CD14-positive monocyte (primary cell): ENCODE measurements at places on chromosomes 7 and 10.

GRCh38 chr10:86231796-86232560, 134.6 kb downstream of the GRID1 start:
- no peak for DNase-seq

- peak; percentile 1 for DNase-seq
These were observed 58.7 kb upstream of the PRPS1L1 start for GRCh38 chr7:18086165-18087025.

- DNase-seq, result no peak
These were observed 150.2 kb downstream of the RAB11FIP2 start for GRCh38 chr10:117896517-117896916.

GRCh38 chr7:112167147-112167546, 39.1 kb downstream of the DOCK4 start:
- DNase-seq, result no peak

DNA sequence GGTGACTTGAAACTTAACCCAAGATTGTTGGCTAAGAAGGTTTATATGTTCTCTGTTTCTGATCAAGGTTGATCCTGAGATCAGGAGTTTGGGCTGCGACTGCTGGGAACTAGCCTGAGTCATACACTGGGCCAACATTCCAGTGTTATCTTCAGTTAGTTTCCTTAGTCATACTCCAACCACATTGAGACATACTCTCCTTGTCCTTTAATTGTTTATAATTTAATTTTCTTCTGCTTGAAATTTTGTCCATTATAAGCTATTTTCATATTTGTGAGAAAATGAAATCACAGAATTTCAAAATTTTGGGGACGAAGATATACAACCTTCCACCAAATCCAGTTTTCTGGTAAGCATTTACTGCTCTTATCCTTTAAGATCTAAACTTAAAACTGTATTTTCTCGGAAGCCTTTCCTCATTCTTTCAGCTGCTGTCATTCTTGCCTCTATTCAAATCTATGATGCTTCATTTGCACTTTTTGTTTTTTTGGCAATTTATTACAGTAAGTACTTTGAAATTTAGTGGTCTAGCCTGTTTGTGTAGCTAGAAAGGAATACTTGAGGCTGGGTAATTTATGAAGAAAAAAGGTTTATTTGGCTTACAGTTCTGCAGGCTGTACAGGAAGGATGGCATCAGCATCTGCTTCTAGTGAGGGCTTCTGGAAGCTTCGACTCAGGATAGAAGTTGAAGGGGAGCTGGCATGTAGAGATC, 63.4 kb upstream of the POT1 start:
- DNase-seq, result no peak

GRCh38 chr7:20312562-20312961, 18.1 kb upstream of the ITGB8 start:
- no peak for DNase-seq

DNA sequence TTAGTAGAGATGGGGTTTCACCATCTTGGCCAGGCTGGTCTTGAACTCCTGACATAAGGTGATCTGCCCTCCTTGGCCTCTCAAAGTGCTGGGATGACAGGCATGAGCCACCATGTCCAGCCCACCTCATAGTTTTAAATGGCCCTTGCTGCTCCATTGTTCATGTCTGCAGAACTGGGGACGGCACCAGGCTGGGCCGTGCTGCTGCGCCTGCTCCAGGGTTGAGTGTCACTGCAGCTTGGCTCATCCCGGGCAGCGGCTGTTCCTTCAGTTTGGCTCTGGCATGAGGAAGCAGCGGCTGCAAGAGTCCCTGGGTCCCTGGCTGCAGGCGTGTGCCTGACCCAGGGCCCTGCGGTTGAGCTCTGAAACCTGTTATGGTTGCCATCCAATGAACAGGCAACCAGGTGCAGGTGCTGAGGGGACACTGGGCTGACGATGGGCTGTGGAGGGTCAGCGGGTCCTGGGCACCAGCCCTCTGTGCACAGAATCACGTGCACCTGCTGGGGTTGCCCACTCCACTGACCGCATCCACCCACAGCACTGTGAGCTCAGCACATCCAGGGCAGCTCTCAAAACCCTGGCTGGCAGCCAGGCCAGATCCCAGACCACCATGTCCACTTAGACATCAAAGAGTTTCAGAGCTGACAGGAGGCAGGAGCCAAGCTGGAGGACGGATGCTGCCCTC, 70.2 kb upstream of the PPP2R2D start:
- DNase-seq, result no peak

DNA sequence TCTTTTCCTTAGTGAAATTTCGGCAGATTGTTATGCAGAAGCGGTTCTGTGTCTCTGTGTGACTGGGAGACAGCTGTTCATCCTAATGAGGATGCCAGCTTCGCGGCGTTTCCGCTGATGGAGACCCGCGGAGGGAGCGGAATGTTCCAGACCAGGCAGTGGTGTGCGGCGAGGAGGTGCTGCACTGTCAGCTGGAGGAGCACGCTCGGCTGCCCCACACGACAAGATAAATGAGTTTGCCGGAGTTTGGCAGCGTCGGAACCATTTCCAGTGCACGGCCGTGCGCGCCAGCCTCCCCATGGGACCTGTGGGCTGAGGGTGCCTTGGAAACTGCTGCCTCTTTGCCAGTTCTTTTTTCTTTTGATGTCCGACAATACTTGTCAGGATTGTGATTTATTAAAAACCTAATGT, 64.6 kb downstream of the WDR37 start:
- DNase-seq, result no peak

DNA sequence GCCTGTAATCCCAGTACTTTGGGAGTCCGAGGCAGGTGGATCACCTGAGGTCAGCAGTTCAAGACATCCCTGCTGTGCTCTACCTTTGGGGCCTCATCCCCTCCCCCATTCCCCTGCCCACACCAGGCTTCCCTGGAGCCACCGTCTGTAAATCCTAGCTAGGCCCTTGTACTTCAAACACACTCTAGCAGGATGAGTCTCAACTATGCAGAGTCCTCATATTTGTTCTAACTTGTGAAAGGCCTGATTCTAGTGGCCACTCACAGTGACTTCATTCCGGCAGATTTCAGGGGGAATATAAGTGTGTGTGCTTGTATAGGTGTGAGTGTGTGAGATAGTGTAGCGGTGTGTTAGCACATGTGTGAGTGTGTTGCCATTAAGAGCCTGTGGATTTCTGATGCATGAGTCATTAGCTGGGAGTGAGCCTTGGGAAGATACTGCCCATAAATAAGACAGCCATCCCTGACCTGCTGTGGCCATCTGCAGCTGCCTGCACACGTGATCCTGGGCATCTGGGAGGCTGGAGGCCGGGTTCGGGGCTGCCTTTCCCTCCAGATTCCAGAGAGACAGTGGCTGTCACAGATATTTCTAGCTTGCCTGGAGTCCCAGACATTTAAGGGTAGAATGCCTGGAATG, 1.7 kb upstream of the NEURL1 start:
- DNase-seq, result no peak

DNA sequence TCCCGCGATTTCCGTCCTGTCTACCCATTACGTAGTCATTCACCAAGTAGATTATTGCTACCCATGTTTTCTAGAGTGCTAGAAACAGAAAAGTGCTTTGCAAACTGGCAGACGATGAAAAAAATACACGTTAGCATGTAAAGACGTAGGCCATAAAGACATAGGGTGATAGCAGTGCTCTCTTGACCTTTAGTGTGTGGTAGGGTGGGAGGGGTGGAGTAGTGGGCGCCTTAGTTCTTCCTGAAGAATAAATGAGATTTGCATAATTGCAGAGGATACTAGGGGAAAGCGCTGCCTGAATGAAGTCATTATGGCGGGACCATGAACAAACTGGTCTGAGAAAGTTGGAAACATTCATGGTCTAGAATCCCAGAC, 948 bp downstream of the ZNF485 start:
- DNase-seq, result no peak

- DNase-seq, result no peak
These were observed 180.0 kb downstream of the FGFR2 start for GRCh38 chr10:121418126-121418777.

DNA sequence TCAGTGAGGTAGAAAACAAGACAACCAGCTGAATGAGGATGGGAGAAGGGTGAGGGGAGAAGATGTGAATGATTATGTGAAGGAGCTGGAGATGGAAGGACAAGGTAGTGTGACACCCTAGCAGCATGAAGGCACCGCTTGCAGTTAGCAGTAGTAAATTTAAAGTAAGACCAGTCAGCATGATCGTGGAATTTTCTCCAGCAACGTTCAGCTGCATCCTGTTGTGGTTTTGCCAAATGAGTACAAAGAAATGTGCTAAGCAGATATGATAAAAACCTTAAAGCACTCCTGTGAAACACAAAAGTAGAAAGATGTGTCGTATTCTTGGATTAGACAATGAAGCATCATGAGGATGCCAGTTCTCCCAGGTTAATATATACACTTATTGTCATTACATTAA, 34.1 kb upstream of the IFRD1 start:
- no peak for DNase-seq

DNA sequence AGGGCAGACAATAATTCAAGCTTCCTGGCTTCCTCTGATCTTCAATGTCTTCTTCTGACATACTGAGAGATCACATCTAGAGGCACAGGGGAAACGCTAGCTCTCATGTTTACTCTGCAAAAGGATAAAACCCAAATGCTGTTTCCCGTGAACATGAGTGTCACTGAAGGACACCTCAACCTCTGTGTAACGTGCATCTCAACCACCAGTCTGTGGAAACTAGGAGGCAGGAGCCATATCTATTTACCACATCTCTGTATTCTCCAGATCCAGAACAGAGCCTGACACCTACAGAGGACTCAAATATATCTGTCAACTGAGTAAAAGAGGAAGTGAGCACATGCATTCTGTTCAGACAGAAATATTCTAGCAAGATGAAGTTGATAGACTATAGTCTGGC, 140.3 kb upstream of the TARP start:
- DNase-seq, result no peak

DNA sequence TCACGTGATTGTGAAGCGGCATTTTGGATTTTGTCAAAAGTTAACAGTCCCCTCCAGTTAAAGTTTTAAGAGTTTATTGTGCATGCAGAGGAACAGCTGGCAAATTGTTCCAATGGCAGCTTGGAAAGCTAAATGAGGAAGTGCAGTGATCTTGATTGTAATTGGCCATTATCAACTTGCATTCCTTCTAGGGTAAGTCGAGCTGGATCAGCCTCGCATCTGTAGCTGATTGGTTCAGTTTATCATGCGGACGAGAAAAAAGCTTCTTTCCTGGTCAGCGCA, 566 bp downstream of the ZNF789 start:
- peak; percentile 65 for DNase-seq

- no peak for DNase-seq
These were observed 72.9 kb upstream of the SKAP2 start for GRCh38 chr7:26937306-26937705.

DNA sequence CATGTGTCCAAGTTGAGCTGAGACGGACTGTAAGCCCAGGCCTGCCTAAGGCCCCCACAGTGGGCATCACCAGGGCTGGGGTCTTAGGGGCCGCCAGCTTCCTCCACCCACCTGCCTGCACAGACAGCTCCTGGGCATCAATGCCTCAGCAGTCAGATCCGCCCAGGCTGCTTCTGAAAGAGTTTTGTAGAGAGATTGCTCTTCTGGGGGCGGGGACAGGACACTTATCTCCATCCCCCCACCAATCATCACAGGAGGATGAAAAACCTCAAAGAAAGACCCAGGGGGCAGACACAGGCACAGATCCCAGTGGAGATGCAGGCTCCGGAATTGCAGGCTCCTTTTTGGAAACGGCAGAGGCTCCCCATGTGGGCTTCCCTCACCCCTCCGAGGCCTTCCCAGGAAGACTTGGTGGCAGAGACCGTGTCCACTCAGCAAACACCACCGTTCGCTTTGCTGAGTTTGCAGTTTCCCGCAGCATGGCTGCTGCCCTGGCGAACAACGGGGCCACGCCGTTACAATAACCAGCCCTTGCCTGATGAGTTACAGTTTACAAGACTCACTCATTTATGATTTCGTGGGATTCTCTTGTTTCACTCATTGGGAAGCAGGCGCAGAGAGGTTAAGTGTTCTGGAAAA, 96.4 kb downstream of the MKI67 start:
- no peak for DNase-seq

- DNase-seq, result peak; percentile 70
These were observed 709 bp downstream of the ARPC1B start for GRCh38 chr7:99375070-99375807.

DNA sequence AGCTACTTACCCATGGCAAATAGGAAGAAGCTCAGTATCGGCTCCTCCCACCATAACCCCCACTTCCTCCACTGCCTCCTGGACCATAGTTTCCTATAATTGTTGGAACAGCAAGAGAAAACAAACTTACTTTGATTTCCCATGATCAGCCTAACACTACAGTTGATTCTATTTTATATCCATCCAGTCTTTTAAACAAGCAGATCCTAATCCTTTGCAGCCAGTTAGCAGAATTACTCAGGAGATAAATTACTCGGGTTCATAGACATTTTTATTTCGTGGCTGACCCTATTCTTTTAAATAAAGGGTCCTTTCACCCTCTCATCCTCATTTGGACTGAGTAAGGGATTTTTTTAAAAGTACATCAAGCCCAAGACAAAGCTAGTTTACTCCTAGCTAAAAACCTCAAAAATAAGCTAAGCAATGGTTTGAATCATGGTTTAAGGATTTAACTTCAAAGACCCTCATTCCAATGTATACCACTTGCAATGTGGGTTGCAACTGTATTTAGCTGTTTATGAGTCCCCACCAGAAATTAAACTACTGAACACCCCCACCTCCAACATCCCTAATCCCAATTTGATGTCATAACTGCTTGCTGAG, 8.0 kb downstream of the HNRNPA2B1 start:
- no peak for DNase-seq

DNA sequence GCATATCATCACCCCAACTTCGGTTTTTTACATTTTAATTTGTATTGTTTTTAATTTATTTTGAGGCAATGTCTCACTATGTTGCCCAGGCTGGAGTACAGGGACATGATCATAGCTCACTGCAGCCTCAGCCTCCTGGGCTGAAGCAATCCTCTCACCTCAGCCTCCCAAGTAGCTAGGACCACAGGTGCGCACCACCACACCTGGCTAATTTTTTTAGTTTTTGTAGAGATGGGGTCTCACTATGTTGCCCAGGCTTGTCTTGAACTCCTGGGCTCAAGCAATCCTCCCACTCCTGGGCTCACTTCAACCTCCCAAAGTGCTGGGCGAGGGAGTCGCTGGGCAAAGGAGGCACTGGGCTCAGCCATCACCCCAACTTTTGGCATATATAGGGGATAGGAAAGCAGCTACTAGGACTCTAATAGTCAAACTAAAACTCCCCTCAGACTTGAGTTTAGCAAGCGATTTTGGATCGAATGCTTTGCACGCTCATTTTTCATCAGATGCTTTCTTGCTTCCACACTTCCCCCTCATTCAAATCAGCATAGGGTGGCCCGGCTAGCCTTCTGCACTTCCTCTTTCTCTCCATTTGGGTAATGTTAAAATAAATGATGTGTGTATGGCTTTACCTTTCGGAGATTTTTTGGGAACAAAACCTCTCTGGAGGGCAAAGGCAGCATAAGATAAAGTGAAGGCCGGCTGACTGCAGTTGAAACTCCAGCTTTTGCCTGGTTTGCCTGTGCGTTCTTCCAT, 20.8 kb upstream of the NMT2 start:
- peak; percentile 8 for DNase-seq

- no peak for DNase-seq
These were observed 2.6 kb downstream of the BPGM start for GRCh38 chr7:134649226-134649775.
